T-helper 1 cell (primary cell): ENCODE measurements at places on chromosomes 11 and 22.

DNA sequence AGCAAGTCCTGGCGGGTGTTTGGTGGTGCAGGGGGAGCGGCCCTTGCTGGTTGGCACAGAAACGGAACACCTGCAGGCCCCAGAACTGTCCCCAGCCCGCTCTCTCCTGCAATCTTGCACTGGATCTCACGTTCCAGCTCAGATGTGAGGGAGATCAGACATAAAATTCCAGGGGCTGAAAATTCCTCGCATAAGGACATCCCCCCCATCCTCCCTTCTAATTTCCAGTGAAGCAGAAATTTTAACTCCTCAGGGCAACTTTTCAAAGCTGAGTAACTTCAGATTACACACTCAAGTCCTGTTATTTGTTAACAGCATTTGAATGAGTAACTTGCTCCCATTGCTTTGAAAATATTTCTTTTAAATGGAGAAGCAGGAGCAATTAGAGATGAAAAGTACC lies 40.3 kb upstream of the RASSF10 start:
- no peak for DNase-seq

DNA sequence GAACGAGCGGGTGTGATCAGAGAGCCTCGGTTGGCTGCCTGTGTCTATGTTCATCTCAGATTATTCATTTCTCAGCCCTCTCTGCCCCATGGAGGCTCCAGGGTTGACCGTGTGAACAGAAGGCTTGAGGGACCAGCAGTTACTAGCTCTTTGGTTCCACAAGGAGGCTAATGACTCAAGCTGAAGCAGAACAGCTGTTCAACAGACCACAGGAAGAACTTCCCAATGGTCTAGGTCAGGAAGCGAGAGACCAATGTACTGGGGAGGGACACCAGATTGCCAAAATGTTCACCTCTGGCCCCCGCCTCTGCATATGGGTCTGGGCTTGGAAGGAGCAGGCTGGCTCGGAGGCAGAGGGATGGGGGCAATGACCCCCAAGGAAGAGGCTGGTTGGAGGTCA lies 14.7 kb upstream of the PDE2A start:
- DNase-seq, result no peak

GRCh38 chr11:121557348-121557747 lies 104.6 kb upstream of the SORL1-AS1 start:
- DNase-seq, result no peak

DNA sequence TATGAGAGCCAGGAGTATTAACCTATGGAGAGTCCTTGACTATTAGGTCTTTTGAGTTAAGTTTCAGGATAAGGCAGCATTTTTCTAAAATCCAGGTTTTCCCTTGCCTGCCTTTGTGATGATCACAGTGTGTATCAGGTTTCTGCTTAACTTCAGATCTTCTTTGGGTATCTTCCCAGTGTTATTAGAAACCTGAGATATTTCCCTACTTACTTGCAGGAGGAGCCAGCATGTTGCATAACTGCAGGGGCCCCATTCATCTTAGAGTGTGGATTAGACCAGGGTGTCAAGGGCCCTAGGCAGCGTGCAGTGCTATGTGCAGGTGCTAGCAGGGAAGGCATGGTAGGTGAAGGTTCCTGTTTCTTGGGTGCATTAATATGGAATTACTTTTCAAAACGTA lies 69.5 kb downstream of the ZNRF3 start:
- no peak for DNase-seq

GRCh38 chr11:11464555-11464954 lies 111.5 kb upstream of the CSNK2A3 start:
- DNase-seq, result no peak

DNA sequence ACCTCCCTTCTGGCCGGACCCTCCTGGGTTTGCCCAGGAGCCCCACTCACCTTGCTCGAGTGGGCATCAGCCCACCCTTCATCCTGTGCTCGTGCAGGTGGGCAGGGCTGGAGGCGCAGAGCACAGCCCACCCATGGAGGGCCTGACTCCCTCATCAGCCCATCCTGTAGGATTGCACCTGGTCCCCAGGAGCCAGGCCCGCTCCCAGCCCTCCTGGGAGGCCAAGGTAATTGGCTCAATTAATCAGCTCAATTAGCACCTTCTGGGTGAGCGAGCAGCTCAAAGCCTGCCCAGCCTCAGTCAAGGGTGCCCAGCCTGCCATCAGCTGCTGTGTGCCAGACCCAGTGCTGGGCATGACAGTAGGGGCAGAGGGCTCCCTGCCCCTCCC lies 58.1 kb upstream of the NECTIN1 start:
- DNase-seq, result no peak

- no peak for DNase-seq
These were observed 21.4 kb downstream of the YPEL1 start for GRCh38 chr22:21714059-21714770.

- no peak for DNase-seq
These were observed 79.2 kb downstream of the BRD1 start for GRCh38 chr22:49748514-49748913.

- DNase-seq, result no peak
These were observed 812 bp downstream of the JAM3 start for GRCh38 chr11:134069426-134070341.

DNA sequence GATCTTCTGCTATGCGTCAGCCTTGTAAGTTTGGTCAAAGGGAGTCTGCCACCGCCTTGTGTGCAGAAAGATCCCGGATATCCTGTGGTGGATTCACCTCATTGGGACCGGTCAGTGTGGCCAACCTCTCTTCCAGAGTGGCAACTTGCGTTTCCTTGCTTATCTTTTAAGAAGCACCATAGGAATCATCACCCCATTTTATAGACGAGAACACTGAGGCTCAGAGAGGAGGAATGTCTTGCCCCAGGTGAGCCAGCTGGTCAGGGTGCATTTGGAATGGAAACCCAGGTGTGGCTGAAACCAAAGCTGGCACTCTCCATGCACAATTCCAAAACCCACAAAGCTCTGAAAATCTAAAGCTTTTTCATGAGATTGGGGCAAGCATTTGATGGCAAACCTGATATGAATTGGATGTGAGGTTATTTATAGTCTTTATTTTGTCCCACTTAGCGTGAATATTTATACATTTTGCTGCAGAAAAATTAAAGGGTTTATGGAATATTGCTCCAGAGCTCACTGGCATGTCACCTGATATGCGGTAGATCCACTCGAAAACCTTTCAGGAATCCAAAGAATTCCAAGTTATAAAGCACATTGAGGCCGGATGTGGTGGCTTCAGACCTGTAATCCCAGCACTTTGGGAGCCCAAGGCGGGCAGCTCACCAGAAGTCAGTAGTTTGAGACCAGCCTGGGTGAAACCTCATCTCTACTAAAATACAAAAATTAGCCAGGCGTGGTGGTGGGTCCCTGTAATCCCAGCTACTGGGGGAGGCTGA lies 12.1 kb upstream of the EIF3D start:
- DNase-seq, result no peak

- DNase-seq, result no peak
These were observed 7.3 kb downstream of the INCENP start for GRCh38 chr11:62131170-62131464.

GRCh38 chr11:34344768-34345539 lies 12.9 kb downstream of the ABTB2 start:
- no peak for DNase-seq

DNA sequence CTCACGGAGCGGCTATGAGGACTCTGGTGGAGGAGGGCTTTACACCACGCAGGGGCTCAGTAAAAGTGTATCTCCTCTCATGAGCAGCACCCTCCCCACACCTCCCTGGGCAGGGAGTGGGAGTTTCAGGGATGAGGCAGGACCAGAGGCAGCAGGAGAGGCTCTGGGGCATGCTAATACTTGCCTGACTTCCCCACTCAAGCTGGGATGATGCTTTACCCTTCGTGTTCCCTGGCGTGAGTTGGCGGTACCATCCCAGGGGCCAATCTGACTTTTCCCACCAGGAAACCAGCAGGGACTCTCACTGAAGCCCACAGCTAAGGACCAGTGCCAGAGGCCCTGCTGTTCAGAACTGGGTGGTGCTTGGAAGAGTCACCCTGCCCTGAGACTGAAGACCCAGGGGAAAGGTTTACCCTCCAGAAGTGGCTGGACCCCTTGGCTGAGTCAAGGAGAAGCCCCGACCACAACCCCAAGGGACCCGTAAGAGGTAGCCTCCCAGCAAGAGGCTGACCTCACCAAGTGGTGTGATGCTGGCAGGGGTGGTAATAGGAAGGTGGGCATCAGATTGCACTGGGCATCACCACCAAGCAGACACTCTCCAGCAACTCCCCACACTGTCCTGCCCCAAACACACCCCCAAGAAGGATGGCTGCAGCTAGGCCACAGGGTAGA lies 65.6 kb downstream of the THAP12 start:
- no peak for DNase-seq

DNA sequence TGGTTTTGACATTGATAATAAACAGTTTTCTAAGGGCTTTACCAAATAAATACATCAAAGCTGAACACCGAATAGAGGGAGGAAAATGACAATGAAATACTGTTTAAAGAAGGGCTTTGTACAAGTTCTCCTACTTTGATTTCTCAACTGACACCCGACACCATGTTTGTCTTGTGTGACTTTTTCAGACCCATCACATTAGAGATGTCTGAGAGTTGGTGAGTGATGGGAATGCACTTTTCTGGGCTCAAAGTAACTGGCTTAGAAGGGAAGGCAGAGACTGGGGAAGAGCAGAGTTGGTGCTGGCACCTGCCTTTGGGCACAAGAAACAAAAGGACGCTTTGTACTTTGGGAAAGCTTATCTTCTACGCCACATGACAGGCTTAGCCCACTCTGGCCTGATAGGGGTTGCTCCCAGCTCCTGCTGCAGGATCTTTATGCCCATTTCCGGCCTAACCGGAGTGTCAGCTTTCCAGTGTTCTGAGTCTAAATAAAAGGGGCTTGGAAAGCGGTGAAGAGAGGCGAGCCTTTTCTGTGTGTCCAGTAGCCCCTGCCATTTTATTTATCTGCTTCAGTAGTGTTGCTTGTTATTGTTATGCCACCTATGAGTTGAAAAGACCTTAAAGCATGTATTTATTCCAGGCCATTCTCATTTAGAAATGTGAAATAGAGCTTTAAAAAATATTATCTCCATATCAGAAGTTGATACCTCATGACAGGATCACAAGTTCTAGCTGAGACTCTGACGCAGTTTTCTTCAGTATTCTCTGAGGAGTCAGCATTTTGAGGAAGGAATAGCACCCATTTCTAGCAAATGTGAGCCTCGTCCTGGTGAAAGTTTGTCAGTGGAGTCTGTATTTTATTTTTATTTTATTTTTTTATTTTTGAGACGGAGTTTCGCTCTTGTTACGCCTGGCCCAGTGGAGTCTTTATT lies 24.2 kb downstream of the KREMEN1 start:
- DNase-seq, result no peak

DNA sequence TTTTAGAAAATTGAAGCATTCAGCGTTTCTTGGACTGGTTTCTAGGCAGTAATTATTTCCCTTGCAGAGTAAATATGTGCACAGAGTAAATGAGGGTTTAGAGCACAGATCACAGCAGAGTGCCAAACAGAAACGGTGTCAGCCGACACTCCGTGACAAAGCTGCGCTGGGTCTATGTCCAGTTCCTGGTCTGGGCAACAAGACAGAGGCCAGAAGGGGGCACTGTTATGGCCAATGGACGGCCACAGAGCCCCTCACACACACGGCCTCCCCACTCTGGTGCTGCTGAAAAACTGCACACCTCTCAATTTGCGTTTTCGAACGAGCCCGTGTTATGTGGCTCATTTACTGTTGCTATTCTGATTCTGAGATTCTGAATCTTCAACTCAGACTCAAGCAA lies 180.7 kb downstream of the MPPED1 start:
- no peak for DNase-seq

- DNase-seq, result no peak
These were observed 10.3 kb downstream of the MRGPRF start for GRCh38 chr11:69002570-69003231.

- no peak for DNase-seq
These were observed 170.8 kb downstream of the BUD13 start for GRCh38 chr11:116601814-116602636.

- no peak for DNase-seq
These were observed 6.0 kb upstream of the DRD2 start for GRCh38 chr11:113481226-113481625.

- no peak for DNase-seq
These were observed 33.2 kb upstream of the CWF19L2 start for GRCh38 chr11:107490836-107491235.

DNA sequence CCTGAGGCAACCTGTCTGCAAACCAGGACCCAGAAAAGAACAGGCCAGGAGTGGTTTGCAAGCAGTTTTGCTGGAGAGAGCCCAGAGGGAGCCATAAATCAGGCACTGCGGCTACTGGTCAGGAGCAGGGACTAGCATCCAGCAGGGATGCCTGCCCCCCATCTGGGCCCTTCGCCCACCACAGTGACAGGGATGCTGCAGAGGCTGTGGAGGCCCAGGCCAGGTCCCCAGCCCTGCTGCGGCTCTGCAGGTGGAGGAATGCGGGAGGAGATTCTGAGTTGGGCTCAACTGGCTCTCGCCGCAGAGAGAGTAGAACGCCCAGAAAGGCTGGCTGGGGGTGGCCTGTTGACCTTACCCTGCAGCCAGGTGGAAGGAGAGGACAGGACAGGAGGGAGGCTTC lies 16.4 kb upstream of the NEFH start:
- no peak for DNase-seq

GRCh38 chr11:116162086-116162885 lies 610.5 kb downstream of the BUD13 start:
- no peak for DNase-seq

DNA sequence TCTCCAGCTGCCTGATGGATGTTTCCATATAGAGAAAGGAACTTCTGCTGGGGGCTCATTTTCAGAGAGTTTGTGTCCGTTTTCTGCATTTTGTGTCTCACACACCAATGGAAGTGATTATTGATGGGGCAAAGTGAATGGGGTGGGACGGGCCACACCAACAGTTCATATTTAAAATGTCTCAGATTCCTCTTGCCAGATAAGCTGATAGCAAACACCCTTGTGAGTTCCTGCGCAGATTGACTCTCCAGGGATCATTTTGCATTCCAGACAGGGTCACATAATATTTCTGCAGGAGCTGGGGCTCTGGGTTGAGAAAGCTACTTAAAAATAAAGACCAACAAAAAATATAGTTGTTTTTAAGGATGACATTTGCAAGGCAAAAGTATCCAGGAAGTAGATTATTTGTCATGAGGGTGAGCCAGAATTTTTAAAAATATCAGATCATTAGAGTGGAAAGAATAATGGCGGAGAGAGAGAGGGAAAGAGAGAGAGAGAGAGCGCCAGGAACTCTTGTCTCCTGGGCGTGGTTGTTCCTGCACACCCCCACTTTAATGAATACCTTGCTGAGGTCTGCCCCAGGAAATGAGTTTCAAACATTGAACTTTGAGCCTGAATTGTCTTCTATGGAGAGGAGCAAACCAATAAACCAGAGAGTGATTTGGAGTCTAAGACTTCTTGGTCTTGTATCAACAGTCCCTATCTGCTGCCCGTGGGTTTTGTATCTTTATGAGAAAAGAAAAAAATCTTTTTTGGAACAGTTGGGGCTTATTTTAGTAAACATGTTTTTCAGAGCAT lies 33.3 kb downstream of the MICAL2 start:
- no peak for DNase-seq

- no peak for DNase-seq
These were observed 13.2 kb upstream of the HDHD5 start for GRCh38 chr22:17172029-17172833.

- no peak for DNase-seq
These were observed 91.9 kb upstream of the SOX6 start for GRCh38 chr11:16448123-16448717.
